ENCODE measurements at places on chromosomes 6 and 20. TPM values are rescaled to one million over a fixed set of nuclear protein-coding genes. Genes with fewer than 3 reads are reported as not detected.

DNA sequence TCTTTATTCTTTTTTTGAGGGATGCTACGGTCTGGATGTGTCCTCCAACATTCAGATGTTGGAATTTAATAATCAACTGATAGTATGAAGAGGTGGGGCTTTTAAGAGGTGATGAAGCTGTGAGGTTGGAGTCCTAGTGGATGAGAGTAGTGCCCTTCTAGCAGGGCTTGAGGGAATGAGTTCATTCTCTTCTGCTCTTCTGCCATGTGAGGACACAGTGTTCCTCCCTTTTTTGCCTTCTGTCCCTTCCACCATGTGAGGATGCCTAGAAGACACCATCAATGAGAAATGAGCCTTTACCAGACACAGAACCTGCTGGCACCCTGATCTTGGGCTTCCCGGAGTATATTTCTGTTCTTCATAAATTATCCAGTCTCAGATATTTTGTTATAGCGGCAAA lies 82.1 kb upstream of the MLIP start:
- DNase-seq: no peak

DNA sequence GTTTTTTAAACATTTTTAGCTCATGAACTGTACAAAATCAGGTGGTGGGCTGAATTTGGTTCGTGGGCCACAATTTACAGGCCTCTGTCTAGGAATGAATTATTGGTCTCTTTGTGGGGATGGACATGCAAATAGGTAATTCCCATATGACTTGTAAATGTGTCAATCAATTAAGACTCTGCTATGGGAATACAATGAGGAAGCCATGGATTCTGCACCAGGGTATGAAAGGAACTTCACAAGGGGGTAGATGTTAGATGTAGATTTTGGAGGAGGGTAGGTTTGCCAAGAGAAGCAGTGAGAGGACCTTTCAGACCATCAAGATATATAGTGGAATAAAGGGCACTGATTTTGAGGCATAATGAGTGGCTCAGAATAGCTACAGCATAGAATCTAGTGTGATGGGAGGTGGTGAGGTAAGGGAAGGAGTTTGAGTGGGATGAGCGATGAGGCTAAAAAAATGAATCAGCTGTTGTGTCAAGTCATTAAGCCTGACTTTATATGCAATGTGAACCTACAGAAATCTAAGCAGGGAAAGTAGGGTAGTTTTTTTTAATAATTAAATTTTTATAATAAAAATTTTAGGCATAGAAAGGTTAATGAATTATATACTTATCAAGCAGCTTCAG lies 32.6 kb upstream of the RNF182 start:
- DNase-seq: no peak

Gene GABRR1
- 1.2 TPM for polyA plus RNA-seq

GRCh38 chr6:2140438-2141128 lies 104.8 kb downstream of the GMDS start:
- no peak for DNase-seq

GRCh38 chr6:166174031-166174430 lies 6.4 kb upstream of the TBXT start:
- DNase-seq: no peak

Gene DNAAF9
- 35.4 TPM for polyA plus RNA-seq

Gene NOX3
- 1.8 TPM for polyA plus RNA-seq

Gene SIGLEC1
- 0.96 TPM for polyA plus RNA-seq

Measured in renal pelvis (tissue), 12 donors.